Activated T-cell treated with anti-CD3 and anti-CD28 coated beads for 1 hour (primary cell): ENCODE measurements at places on chromosomes 7 and 10.

- DNase-seq, result peak; percentile 25
Measured at GRCh38 chr7:43439631-43440401, 143.1 kb upstream of the STK17A start.

- no peak for DNase-seq
Measured at GRCh38 chr7:19919261-19920095, 146.1 kb upstream of the TMEM196 start.

- DNase-seq, result peak; percentile 56
Measured at GRCh38 chr7:2521952-2522591, 2.5 kb downstream of the LFNG start.

- DNase-seq, result no peak
Measured at GRCh38 chr10:29646238-29646902, 11.6 kb upstream of the SVIL start.

- no peak for DNase-seq
Measured at GRCh38 chr7:129784783-129785684, 167.7 kb downstream of the UBE2H start.

DNA sequence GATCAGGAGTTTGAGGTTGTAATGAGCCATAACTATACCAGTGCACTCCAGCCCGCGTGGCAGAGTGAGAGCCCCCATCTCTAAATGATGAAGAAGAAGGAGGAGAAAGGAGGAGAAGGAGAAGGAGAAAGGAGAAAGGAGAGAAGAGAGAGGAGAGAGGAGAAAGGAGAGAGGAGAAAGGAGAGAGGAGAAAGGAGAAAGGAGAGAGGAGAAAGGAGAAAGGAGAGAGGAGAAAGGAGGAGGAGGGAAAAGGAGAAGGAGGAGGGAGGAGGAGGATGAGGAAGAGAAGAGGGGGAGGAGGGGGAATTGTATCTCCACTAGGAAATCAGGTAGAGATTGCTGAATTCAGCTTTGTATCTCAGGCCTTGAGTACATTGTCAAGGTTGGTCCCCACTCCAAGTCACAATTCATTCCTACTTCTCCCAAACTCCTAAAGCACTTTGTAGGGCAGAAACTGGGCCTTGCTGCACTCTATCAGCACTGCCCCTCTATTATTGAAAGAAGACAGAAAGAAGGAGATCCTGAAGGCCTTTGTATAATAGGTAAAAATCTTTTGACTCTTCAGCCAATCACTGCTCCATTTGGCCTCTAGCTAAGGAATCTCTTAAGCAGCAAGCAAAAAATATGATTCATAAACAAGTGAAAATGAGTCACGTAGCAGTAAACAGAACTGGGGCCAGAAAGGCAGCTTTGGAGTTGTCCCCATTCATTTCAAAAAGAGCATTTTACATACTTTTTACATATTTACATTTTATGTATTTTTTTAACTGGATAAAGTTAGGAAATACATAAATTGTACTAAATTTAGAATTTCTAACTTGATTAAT is 178.0 kb downstream of the IMMP2L start:
- DNase-seq, result no peak
